Keratinocyte (primary cell): ENCODE measurements at places on chromosomes 1 and 21.

- DNase-seq, result no peak
These were observed 56.3 kb downstream of the NVL start for GRCh38 chr1:224273641-224274040.

DNA sequence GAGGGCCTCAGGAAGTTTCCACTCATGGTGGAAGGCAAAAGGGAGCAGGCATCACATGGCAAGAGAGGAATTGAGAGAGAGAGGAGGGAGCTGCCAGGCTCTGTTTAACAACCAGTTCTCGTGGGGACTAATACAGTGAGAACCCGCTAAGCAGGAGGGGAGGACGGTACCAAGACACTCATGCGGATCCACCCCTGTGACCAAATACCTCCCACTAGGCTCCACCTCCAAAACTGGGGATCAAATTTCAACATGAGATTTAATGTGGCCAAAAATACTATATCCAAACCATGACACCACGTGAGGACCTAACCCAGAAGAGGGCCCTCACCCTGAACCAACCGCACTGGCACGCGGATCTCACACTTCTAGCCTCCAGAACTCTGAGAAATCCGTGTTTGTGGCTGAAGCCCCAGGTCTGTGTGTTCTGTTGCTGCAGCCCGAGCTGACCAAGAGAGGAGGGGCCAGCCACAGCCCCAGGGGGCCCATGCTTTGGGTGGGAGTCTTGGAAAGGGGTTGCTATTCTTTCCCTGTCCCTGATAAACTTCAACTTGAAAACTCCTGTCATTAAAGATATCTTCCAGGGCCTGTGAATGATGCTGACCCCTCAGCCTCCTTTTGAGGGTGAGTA, 32.0 kb downstream of the TRIM67 start:
- DNase-seq, result no peak

GRCh38 chr1:10286244-10286643, 75.9 kb downstream of the KIF1B start:
- no peak for DNase-seq

- DNase-seq, result no peak
These were observed 507 bp downstream of the AK5 start for GRCh38 chr1:77282187-77282865.

GRCh38 chr1:3745590-3746381, 6.5 kb upstream of the CCDC27 start:
- no peak for DNase-seq

DNA sequence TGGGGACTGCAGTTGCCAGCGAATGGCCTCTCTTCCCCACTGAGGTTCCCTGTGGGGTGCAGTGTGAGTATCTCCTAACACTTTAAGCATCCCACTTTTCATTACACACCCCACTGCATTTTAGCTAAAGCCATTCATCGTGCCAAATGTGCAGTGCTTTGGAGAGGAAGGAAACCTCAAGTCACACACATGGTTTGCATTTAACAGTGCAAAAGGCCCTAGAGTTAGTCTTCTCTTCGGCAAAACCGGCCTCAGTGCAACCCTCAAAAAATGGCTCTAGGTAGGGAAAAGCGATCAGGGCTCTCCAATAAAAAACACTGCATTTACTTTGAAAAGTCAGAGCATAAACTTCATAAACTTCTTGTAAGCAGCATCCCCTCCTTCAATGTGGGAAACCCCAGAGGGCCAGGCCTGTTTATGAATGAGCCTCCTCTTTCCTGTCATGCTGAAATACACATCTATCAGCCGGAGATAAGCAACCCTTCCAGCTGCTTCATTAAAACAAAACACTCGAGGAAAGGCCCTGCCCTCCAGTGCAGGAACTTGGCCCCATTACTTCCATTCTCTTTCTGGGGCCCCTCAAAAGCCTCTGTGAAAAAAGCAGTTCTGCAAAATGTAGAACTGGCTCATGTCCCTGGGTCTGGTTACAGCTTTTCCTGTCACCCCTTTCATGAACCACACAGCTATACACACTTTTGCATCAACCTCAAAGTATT, 184.0 kb downstream of the CDC7 start:
- DNase-seq, result no peak

DNA sequence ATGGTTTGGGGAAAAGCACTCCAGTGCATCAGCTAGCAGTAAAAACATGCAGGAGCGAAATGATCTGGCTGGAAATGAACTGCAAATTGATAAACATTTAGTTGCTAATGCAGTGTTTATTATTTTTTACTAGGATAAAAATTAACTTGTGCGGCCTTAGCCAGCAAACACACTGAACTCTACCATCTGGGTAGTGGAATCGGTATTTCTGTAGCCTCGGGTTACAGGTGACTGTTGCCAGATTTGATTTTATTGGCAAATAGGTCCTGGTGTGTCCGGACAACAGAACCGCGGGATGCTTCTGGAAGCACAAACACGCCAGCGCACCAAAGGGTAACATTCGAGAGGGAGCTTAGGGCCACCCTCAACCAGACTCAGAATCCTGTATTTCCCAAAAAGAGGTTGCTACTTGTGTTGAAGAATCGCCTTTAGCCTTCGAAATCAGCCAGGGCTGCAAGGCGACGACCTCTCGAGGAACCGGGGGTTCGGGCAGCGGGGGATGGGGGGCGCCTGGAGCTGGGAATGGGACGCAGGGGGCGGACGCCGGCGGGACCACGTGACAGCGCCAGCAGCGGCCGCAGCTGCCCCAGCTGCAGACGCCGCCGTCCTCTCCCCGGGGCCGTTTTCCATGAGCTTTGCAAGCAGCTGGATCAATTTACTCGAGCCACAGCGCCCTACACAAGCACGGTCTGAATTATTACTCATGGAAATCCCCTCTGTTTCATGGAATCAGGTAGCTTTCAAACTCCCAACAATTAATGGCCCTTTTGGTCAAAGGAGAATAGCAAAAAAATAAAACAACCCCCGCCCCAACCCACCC, 158.8 kb downstream of the TOMM20 start:
- DNase-seq, result no peak

DNA sequence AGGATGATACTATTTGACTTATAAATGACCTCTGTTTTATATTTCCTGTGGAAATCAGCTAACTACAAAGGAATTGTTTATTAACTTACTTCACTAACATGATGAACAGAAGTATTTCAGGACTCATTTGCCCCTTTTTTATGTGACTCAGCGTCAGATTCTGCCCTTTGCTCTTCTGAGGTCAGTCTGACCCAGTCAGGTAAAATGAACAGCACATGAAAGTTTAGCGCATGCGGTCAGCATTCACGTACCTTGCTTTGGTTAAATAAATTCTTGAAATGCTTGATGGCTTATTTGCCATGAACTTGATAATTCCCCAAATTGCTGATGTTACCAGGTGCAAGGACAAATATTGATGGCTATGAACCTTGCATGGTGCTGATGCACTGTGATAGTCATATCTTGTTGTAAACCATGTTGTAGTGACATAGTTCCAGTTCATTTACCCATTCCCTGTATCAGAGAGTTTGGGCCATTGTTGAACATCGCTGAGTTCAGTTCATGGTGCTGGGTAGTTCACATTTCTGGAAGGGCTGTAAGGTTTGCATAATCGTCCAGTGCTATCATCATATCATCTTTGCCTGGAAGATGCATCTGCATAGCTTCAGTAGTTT, 133.4 kb downstream of the NFIA start:
- no peak for DNase-seq

DNA sequence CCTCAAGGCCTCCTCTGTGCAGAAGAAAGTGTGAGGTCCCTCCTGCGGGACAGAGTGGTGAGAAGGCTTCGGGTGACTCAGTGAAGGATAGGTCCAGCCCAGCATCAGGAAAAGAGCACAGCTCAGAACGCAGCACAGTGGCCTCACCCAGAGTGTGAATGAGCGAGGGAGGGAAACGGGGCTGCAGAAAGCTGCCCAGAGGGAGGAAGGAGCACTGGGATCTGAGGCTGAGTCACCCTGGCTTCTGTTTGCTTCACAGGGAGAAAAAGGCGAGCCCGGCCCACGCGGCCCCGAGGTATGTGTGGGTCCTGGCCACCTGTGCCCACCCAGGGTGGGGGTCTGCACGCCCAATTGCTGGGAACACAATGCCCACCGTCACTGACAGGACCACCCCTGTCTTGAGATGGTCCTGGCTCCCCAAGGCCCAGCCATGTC, 24.3 kb downstream of the COL6A2 start:
- no peak for DNase-seq

- DNase-seq, result no peak
These were observed 5.8 kb upstream of the MAGOH start for GRCh38 chr1:53244141-53244540.

DNA sequence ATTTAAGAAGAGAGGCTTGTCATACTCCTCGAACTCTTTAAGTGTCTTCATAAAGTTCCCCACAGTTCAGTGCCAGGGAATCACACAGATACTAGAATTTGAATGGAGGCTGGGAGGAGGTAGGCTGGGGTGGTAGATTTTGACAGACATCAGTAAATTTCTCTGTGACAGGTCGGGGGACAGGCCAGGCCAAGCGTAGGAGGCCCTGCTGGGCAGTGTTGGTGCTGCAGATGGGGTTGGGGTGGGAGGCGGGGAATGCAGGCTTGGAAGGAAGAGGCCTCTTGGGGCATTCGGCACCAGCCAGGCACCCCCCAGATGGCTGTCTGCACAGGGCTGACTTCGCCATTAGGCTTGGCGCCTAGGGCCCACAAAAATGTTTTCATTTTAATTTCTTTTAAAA, 84.0 kb downstream of the MAN1C1 start:
- no peak for DNase-seq

GRCh38 chr1:119367432-119368124, 1.0 kb upstream of the HAO2 start:
- DNase-seq, result no peak

DNA sequence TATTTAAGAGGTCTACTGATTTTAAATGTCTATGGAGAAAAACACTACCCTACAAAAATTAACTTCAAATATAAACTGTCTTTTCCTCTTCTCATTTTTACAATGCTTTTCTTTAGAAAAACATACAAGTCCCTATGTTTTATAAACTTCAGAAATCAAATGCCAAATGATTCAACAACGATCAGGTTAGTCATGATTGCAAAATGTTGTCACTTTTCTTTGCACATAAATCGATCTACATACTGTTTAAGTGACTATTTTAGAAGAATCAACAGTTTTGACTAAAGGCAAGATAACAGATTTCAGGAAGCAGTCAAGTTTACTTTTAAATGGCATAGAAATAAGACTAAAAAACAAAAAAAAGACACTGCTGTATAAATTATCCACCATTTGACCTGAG, 168.7 kb downstream of the GPATCH2 start:
- DNase-seq, result no peak

DNA sequence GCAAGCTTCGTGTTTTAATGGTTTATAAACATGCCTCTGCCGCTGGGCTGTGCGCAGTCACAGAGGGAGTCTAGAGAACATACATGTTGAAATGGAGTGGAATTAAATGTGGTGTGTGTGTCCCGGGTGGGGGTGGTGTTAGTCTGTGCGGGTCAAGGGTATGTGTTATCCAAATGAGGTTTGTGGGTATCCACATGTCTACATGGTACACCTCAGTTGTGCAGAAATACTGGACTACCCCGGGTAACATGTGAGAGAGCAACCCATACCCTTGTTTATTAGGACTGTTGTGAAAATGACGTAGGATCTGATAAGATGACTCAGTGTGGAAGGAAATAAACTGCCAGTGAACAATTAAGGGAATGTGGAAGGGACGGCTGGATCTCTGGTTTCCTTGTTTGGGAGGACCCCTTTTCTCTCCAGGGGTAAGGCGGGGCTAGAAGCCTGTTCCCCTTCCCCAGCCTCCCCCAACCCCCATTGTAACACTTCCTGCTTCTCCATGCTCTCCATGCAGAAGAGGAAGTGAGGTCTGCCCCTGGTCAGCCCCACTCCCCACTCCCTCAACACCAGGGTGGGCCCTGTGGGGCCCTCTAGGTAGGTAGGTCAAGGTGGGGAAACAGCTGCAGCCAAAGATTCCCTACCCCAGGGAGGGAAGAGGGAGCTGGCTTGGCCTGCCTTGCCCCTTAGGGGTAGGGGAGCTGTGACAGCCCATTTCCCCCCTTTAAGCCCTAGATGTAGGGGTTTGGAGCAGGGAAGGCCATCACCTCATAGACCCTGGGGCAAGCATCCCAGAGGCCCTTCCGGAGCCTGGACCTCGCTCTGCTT, 690 bp downstream of the EPS8L3 start:
- no peak for DNase-seq

DNA sequence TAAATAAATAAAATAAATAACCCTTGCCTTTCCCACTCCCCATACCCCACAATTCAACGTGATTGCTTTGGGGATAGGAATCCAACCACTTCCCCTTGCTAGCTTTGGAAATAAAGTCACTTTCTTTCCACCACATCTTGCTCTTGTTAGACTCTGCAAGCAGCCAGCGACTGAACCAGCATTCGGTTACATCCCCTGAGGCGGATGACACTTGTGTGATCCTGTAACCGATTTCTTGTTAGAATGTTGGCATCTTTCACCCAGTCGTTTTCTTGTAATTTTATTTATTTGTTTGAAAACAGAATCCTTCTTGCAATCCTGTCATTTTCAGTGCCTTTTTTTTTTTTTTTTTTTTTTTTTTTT, 1.6 kb upstream of the IFNGR2 start:
- no peak for DNase-seq

DNA sequence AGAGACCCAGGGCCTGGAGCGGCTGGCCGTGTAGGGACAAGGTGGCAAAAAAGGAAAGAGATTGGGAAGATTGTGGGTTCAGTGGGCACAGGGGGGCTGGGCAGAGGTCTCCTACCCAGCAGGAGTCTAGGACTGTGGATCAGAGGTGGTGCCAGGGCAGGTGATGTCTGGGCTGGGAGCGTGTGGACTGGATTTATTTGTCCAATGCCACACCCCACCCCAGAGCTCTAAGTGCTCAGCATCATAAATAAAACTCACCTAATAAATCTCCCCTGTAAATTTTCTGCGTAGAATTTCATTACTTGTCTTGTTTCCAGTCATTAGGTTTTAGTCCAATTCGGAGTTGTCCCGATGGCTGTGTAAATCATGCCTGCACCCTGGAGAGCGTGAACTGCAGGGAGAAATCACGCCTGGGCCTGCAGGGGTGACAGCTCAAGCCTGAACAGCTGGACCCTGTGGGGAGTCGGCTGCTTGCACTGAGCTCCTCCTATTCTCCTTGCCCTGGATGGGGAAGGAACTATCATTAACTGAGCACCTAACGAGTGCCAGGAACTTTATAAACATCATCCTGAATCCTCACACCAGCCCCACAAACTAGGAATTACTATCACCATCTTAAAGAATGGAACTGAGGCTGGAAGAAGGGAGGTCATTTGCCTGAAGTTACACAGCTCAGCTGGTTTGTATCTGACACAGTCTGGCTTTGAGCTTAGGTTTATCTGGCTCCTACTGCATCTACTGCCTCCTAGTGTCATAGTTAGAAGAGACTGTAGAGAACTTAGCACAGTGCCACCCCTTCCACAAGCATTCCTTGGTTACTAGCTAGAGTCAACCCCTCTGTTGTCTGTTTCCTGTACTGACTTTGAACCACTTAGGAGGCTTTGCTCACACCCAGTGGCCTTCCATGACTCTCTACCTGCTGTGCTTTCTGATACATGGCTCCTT, 25.0 kb upstream of the POU3F1 start:
- DNase-seq, result peak; percentile 28

- no peak for DNase-seq
These were observed 50.1 kb upstream of the COL6A1 start for GRCh38 chr21:45931397-45931969.

- DNase-seq, result no peak
These were observed 75.1 kb upstream of the GNG4 start for GRCh38 chr1:235724730-235725129.

GRCh38 chr1:203327684-203328457, 22.6 kb downstream of the BTG2 start:
- DNase-seq, result no peak
